ENCODE measurements at places on chromosomes 13 and 19.

GRCh38 chr13:42796747-42797356 lies 15.5 kb downstream of the FAM216B start:
- no peak for DNase-seq

DNA sequence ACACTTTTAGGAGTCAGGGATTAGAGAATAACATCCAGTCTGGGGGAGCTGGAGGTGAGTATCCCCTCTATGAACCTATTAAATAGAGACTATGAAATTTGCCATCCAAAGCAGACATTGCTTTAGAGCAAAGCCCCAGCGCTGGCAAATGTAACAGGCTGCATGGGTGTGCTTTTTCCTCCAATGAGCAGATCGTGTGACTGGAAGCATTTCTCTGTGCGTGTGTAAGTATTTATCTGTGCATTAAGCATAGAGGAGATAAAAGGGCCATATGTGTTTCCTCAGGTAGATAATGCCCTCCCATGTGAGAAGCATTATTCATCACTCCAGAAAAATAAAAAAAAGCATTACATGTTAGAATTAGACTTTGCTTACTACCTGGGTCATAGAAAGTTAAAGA lies 924 bp downstream of the TNFSF13B start:
- peak; percentile 52 for DNase-seq

DNA sequence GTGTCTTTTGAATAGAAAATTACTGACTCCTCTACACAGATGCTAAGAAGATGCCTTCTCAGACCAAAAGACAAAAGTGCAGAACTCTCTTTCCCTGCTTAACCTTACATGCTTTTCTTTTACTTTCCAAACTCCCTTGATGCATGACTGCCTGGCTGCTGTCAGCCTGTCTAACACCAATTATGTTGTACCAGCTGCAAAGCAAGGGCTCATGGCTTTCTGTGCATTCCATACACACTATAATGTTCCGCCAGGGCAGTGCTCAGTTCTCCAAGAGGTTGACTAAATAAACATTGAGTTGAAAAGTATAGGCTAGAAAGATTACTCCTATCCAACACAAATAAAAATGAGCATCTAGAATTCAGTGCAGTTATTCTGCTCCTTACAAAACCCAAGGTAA lies 330.4 kb upstream of the NBEA start:
- no peak for DNase-seq

DNA sequence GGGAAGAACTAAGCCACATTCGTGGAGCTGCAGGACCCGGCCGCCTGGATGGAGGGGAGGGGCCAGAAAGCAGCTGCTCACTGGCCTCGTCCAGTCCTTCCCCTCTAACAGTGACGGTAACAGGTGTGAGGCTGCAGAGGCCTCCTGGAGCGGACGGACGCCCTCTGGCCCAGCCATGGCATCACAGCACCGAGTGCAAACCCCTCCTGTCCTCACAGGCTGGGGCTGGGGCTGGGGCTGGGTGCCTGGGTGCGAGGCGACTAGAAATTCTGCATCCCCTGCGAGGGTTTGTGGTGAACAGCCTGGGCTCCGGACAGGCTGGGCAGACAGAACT lies 3.6 kb downstream of the MICOS13 start:
- no peak for DNase-seq

DNA sequence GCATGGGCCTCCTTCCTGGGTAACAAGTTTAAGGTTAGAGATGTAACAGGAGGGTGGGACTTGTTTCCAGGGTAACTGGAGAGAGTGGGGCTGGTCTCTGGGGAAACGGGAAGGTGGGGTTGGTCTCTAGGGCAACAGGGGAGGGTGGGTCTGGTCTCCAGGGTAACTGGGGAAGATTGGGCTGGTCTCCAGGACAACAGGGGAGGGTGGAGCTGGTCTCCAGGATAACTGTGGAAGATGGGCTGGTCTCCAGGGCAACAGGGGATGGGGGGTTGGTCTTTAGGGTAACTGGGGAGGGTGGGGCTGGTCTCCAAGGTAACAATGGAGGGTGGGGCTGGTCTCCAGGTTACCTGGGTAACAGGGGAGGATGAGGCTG lies 36.5 kb downstream of the SPTBN4 start:
- peak; percentile 19 for DNase-seq

GRCh38 chr13:27970382-27971235 lies 1.5 kb upstream of the CDX2 start:
- DNase-seq = no peak

- no peak for DNase-seq
These were observed 39.3 kb upstream of the ISYNA1 start for GRCh38 chr19:18477042-18477779.

DNA sequence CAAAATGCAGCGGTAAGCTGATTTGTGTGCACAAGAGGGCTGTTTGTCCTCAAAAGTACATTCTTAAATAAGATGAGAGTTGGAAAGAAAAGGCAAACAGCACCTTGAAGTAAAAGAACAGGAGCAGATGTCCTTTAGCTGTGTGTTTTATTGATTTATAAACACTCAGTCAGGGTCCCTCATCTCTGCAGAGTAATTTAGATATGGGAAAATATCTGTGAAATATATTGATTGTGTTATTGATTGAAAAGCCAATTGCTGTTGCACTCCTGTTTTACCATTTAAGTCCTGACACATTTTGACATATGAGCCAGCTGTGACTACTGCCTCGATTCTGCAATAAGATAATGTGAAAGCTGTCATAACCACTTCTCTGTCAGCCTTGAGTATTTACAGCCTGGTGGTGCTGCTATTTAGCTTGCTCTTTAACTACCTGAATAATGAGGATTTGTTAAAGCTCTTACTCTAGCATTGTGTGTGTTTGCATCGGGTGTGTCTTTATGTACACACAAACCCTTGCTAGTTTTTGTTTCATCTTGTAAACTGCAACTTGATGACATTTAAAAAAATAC lies 550.1 kb downstream of the DACH1 start:
- no peak for DNase-seq

DNA sequence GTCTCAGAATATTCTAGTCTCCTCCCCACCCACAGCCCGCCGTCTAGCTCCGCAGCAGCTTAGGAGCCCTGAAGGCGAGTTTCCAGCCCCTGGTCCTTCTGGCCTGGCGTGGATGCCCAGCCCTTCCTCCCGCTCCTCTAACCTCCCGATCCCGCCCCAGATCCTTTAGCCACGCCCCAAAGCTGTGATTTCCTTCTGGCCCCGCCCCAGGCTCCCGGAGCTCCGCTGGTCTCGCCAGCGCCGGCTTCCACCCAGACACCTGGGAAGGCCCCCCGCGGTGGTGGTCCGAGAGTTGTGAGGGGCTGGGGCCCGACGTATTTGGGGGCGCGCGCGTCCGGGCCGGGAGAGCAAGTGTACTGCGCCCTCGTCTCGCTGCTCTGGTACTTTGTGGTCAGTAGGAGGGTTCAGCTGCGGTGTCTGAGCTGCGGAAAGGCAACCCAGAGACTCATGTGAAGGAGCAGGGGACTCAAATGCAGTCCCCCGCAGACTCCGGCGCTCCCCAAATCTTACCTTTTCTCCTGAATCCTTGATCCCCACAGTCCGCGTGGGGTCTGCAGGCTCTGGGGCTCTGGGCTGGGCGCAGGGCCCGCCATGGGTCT lies at the start of gene CGB7:
Gene CGB7 (minus strand): TSS at position 114 of the 599 bp plus-strand sequence. CDS start 2,374 bp downstream, outside the sequence.
- DNase-seq = peak; percentile 19

- no peak for DNase-seq
These were observed 8.1 kb upstream of the SDHAF1 start for GRCh38 chr19:35986664-35987570.

DNA sequence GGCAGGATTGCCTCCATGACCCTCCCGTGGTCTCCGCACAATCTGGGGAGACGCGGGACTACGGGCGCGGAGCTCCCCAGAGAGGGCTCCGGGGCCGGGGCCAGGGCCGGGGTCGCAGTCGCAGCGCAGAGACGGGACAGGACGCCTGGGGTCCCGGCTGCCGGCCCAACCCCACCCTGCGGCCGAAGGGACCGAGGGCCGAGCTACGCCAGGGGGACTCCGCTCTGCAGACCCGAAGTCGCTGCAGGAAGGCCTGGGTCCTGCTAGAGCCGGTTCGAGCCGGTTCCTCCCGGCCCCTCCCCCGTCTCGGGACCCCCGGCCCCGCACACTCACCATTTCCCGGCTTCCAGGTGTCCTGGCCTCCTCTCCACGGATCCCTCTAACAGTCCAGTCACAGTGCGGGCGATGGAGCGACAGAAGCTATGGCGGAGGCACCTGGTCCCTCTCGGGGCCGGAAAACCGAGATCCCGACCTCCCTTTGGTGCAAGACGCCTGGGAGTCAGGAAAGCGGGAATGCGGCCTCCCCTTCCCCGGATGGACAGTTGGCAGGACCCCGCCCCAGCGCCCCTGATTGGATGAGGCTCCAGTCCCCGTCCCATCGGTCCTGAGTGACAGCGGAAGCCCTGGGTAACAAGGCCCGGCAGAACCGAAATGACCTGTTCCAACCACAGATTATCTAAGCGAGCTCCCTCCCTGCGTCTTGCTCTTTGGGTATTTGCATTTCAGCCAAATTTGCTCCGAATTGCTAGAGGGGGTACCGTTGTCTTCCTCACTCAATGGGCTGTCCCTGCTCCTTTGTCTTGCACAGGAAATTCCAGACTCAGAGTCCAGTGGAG lies at the start of gene ZNF625:
Gene ZNF625 (minus strand): TSS at position 512 of the 836 bp plus-strand sequence. CDS start 176 bp downstream, at position 336.
- no peak for DNase-seq

DNA sequence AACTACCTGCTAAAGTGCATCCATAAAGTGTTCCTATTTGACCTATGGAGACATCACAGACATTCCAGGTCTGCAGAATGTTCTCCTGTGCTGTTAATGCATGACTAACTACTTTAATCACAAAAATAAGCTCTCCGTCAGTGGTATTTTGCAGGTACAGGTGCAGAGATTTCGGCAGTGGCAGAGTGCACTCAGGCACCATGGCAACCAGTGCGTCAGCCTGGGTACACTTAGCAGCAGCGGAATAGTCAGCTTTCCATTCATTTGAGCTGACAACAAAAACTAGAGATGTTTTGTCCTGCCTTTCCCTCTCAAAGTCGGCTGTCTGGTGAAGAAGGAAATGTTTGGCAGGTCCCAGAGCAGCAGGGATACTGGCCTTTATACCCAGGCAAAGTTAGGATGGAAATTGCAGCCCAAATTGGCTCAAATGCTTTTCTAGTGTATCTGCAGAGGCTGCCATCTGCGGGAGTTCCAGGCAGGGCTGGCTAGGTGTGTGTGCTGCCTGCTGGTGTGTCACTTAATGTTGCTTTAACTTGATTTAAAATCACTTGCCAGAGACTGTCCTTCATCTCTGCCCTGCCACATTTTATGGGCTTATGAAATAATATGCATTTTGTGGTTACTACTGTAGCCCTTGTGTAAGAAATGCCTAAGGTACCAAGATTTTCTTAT lies 195.8 kb downstream of the RAP2A start:
- no peak for DNase-seq

- no peak for DNase-seq
These were observed 20.1 kb downstream of the ZSCAN5A start for GRCh38 chr19:56294549-56294948.

DNA sequence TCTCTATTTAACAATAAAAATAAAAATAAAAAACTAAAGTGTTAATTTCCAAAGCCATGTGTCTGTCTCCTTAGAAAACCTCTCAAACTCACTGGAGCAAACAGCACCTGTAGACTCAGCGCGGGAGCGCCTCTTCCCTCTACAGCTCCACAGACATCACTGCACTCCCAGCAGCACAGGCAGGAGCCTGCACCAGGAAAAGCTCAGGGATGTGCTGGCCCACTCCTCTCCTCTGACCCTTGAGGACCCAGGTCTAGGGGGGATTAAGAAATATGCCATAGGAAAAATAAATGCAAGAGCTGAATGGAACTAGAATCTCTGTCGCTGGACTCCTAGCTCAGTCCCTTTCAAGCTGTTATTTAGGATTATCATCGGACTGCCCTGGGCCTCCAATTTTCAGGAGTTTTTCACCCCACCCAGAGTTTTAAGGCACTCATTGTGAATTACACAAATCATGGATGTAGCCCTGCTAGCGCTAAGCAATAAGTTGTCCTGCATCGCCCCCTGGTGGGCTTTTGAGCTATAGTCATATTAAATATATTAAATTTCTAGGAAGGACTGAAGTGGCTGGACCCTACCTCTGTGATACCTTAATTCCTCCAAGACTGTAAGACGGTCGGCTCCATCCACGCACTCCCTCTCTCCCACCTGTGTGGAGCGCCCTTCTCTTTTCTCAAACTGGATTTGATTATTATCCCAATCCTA lies 333.9 kb downstream of the UQCRFS1 start:
- DNase-seq = peak; percentile 6

DNA sequence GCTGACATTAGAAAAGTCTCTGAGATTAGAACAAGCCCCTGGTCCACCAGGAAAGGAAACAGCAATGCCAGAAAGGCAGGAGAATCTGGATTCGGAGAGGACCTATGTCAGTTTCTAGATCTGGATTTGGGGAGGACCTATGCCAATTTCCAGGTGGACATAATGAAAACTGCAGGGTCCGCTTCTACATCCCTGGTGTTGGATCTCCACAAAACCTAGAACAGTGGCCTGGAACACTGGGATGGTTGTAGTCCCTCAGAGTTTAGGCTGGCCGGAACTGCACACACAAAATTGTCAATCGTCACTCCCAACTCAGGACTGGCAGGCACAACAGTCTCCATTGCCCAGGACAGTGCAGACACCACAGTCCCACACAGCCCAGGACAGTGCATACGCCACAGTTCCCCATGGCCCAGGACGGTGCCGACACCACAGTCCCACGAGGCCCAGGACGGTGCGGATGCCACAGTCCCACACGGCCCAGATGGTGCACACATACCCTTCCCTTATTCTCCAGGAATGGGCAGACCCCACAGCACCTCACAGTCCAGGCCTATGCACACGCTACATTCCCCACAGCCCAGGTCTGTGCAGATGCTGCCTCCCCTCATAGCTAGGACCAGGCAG lies 341.7 kb downstream of the UQCRFS1 start:
- DNase-seq = no peak

- no peak for DNase-seq
These were observed 21.4 kb downstream of the FOXO1 start for GRCh38 chr13:40644838-40645604.

DNA sequence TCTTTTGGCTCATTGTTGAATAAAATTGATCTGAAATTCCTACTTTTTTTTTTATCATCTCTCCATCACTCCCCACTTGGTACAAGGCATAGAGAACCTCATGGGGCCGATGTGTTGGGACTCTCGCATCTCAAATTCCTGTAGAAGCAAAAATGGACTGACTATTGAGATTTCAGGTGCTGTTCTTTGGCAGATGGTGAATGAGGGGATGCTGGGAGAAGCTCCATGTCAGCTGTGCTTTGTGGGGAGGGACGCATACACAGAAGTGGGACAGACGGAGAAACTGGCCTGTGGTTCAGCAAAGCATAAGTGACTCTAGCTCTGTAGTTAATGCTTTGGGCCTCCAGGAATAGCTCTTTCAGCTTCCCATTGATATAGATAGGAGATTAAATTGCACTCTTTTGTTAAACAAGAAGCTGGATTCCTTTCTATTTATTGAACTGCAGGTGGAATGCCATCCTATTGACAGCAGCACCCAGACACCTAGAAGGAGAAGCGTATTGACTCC lies 194.5 kb upstream of the RNF113B start:
- no peak for DNase-seq

All from CD4-positive, CD25-positive, alpha-beta regulatory T cell (primary cell).